Endothelial cell of umbilical vein (primary cell): ENCODE measurements at places on chromosomes 13 and 19.

DNA sequence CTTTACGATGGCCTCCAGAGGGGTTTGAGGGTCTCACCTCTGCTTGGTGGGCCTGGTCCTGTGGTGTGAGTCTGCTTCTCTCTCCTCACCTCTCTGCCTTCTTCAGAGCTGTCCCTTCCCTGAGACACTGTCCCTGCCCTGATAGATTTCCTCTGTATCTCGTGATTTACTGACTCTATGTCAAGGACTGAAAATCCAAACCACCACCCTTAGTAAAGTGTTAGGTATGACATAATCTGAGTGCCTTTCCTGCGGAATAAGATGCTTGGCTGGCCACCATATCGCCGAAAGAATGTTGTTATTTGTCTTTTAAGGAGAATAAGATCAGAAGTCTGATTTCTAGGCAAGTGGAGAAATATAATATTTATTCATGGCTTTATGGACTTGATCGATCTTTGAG is 7.2 kb downstream of the SLC25A15 start:
- no peak for DNase-seq

DNA sequence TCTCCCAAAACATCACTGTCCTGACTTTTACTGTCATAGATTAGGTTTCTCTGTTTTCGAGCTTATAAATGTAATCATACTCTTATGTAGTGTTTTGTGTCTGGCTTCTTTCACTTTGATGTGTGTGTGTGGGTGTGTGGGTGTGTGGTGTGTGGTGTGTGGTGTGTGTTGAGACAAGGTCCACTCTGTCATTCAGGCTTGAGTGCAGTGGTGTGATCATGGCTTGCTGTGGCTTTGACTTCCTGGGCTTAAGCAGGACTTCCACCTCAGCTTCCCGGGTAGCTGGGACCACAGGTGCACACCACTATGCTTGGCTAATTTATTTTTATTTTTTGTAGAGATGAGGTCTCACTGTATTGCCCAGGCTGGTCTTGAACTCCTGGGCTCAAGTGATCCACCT is 59.6 kb downstream of the PDS5B start:
- no peak for DNase-seq

DNA sequence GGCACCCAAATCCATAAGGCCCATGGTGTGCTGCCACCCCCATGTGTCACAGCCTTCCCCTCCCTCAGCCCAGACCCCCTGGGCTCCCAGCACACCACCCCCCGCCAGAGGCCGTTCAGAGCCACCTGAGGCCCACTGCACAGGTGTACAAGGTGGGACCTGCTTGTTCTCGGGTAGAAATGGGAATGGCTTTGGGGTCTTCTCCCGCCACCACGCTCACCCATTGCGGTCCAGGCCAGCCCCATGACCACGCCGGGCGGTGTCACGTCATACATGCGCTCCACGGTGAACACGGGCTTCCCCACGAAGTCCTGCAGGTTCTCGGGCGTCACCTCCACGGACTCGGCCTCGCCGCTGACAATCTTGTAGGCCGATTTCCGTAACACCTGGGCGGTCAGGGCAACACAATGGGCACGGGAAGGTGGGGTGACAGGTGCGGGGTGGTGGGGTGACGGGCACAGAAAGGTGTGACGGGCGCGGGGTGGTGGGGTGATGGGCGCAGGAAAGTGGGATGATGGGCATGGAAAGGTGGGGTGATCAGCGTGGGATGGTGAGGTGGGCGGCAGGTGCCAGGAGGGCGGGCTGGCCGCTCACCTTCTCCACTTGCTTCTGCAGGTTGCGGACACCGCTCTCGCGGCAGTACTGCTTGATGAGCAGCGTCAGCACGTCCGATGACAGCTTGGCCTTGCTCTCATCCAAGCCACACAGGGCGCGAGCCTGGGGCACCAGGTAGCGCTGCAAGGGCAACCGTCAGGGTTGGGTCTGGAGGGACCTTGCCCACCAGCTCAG is 4.3 kb downstream of the RPL36 start:
- no peak for DNase-seq

- DNase-seq = no peak
Measured at GRCh38 chr19:54047616-54048015, 16.1 kb downstream of the VSTM1 start.

- DNase-seq = no peak
Measured at GRCh38 chr13:77836423-77836822, 82.2 kb downstream of the EDNRB start.
